KBM-7 (cell line): ENCODE measurements at places on chromosomes 5 and 9.

DNA sequence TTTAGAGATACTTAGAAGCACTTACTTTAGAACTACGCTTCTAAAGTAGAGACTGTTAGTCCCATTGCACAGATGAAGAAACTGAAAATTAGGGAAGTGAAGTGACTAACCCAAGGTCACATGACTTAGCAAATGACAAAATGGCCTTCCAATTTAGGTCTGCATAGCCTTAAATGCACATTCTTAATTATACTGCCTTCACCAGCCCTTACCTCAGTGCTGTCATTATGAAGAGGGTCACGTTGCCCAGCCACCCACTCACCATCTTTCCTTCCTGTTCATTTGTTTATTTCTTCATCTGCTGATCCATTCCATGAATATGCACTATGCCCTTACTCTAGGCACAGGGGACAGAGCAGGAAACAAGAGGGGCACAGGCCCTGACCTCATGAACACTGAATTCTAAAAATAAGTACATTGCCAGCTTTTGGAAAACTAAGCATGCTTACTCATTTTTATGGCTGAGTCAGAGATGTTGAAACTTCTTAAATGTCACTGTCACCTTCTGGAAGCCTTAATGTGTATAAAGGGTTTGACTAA lies 8.6 kb downstream of the HAVCR2 start:
- DNase-seq, result peak; percentile 7

- DNase-seq, result no peak
These were observed 17.0 kb downstream of the BTF3 start for GRCh38 chr5:73515232-73515631.

- DNase-seq, result no peak
These were observed 169.2 kb upstream of the MAP1B start for GRCh38 chr5:71937921-71938698.

- DNase-seq, result no peak
These were observed 8.2 kb upstream of the AGPAT2 start for GRCh38 chr9:136695435-136695895.

- DNase-seq, result no peak
These were observed 40.6 kb upstream of the ZNG1F start for GRCh38 chr9:41229408-41230401.

DNA sequence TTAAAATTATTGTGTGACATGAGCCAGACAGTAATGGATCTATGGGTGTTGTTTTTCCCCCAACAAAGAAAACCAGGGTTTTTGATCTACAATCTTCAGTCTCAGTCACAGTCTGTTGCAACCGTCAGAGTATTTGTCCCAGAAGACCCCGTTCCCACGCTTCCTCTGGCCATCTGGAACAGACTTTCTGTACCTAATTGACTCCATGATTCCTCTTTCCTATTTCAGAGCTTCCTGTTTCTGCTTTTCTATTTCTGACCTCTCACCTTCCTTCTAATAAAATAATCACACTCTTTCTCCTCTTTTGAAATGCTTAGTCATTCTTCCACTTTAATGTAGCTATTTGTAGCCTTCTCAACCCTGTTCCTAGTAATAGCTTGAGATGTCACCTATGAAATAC lies 1044.8 kb downstream of the DTWD2 start:
- peak; percentile 10 for DNase-seq

DNA sequence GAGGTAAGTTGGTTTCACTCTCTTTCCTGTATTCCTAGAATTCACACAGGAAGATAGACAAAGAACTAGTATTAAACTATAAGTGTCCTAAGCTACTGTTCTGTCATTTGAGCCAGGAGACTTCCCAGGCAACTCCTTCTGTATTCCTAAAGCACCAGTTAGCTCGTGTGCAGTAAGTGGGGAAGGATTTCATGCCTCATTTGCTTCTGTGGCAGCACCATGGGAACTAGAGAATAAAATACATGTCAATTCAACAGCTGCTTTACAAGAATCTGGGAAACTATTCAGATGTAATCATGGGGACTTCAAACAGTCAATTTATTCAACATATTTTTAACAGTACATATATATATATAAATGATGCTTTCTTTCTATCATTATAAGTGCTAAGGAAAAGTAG lies 762.3 kb downstream of the PRELID2 start:
- no peak for DNase-seq

DNA sequence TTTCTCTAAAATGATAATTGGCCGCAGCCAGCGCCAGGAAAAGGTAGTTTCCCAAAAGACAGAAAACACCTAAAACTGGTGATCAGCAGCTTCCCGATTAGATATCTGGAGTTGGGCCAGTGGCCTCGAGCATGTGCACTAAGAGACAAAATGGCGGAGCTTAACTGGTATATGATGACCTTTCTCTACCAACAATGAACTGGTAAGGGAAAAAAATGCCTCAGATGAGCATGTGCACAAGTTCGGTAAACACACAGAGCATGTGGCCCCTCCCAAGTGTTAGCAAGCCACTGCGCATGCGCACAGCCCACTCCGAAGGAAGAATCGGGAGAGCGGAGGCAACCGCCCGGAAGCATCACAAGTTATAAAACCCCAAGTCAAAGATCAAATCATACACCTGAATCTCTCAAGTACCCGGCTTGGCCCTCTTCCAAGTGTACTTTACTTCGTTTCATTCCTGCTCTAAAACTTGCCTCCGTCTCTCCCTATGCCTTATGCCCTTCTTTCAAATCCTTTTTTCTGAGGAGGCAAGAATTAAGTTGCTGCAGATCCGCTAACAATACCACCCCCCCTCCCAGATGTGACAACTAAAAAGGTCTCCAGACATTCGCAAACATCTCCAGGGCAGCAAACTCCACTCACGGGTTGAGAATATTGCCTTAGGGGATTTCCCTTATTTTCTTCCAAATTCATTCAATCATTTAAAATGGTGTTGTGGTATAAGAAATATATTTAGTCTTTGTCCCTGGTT lies 15.0 kb upstream of the PTBP3 start:
- no peak for DNase-seq

DNA sequence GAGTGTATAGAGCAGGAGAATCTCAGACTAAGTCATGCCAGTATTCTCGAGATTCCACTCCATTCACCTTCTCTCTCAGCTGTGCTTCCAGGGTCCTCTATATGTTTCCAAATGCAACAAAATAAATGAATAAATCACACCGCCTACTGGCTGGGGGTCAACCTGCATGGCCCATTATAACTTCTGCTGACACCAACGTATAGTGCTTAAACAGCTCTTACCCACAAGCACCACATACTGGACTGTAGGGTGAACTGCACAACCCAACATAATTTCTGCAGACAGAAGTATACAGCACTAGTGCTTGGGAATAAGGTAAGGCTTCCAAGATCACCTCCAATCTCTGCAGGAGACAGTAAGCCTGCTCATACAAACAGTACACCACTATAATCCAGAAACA lies 33.1 kb upstream of the HTR4 start:
- peak; percentile 58 for DNase-seq

DNA sequence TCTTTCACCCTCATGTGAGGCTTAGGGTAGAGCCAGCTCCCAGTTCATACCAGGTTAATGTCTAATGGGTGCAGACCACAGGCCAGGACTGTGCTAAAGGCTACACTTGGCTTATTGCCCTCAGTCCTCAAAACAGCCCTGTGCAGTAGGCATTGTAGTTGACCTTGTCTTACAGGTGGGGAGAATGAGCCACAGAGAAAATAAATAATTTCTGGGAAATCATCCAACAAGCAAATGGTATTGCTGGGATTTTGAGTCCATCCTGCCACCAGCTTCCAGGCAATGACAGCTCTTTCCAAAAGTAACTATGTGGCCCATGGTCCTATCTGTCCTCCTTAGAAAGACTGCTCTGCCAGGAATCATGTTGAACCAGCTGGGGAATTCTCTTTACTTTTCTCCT lies 450.0 kb downstream of the GADD45G start:
- no peak for DNase-seq

DNA sequence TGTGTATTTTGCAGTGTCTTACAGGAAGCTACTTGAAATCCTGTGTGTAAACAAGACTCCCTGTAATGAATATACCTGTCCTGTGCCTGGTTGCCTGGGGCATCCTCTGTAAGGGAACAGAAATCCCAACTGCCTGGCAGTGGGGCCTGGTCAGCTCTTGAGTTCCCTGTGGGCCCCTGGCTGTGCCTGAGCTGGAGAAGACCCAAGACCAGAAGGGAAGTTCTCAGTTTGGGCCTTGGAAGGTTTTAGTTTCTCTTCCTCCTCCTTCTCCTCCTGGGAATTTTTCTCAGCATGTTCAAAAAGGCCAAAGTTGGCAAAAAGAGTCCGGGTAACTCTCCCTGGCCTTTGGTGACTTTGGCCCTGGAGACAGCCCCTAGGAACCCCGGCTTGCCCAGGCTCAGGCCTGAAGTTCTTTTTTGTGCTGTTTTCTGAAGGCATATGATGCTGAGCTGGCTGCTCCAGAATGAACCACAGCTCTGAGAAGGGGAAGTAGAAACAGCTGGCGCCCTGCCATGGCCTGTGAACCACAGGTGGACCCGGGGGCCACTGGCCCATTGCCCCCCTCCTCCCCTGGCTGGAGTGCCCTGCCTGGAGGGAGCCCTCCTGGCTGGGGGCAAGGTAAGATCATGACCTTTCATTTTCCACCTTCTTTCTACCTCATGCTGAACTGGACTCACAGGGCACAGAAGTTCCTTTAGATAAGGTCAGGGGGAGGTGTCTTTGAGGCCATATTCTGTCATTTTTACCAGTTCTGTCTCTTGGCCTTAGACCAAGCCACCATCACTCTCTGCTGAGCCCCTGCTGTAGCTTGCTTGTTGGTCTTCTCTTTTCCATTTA lies 5.8 kb downstream of the TMEM268 start:
- peak; percentile 85 for DNase-seq
